ENCODE measurements at places on chromosomes 6 and 20.

DNA sequence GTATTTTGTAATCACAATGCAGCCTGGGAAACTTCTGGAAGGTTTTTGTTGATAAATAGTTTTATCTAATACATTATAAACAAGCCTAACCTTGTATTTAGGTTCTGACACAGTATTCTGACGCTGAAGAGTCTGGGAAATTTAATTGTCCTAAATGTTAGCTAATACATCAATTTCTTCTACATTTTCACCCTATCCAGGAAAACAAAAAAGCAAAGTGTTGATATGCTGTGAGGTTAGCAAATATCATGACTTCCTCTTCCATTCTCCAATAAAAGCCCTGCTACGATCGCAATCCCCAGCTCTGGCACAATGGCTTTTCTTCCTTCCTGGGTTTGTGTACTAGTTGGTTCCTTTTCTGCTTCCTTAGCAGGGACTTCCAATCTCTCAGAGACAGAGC, at the start of gene C6orf58:
TSS of gene C6orf58 (plus strand) at position 301 of the 400 bp plus-strand sequence. CDS start at position 313, 12 bp downstream.
- no peak for DNase-seq

GRCh38 chr20:7994809-7995208, 24.8 kb downstream of the TMX4 start:
- no peak for DNase-seq

GRCh38 chr6:139149383-139149782, 14.5 kb downstream of the HECA start:
- no peak for DNase-seq

DNA sequence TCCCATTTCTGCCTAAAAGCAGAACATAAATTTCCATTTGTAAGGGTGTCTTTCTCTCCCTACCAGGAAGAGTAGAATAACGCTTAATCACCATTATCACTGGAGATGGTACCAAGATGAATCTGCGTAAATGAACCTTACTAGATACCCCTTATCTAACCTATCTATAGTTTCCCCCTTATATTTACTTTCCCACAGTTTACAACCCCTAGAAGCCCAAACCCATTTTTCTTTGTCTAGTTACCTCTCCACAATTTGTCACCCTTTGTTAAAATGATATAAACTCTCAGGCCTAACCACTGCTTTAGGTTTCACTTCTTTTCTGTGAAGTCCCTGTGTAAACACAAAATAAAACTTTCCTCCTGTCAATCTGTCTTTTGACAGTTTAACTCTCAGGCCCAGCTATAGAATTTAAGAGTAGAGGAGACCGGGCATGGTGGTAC, 45.5 kb downstream of the PCNA start:
- DNase-seq: no peak

DNA sequence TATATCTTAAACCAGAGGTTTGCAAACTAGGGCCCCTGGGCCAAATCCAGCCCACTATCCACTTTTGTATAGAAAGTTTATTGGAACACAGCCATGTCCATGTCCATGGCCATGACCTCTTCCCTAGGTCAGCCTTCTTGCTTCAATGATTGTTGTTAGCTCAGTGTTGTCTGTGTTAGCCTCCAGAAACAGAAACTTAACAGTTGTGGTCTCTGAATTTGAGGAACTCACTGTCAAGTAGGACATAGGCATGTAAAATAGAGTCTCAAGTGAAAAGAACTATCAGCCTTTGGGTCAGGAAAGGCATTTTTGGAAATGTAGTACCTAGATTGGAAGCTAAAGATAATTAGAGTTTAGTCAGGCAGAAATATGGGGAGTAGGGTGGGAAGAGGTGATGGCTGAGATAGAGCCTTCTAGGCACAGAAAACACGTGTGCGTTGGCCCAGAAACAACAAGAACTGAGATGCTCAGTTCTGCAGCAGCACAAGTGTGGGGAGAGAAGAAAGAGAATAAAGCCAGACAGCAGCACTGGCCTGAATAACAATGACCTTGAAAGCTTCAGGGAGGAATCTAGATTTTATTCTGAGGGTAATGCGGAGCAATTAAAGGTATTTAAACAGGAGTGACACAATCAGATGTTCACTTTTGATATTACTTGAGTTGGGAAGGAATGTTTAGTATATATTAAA, 87.0 kb upstream of the OLIG3 start:
- no peak for DNase-seq

GRCh38 chr20:14913896-14914620, 576.6 kb upstream of the FLRT3 start:
- no peak for DNase-seq

DNA sequence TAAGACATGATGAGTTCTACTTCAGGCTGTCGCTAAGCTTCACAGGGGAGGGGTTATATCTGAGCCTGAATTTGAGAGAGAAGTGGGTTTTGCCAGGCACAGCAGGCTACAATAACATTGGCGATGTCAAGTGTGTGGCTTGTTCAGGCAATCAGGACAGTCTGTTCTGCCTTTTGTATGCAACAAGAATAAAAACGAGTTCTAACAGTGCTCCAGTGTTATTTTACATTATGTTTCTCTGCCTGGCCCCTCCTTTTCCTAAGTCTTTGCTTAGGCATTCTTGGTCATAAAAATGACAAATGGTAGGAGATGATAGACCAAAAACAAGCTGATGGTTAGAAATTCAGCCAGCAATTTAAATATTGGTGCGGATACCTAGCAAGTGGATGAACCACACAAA, 26.8 kb downstream of the PAQR8 start:
- no peak for DNase-seq

GRCh38 chr6:56637640-56638039, 5.0 kb downstream of the DST start:
- DNase-seq: no peak

DNA sequence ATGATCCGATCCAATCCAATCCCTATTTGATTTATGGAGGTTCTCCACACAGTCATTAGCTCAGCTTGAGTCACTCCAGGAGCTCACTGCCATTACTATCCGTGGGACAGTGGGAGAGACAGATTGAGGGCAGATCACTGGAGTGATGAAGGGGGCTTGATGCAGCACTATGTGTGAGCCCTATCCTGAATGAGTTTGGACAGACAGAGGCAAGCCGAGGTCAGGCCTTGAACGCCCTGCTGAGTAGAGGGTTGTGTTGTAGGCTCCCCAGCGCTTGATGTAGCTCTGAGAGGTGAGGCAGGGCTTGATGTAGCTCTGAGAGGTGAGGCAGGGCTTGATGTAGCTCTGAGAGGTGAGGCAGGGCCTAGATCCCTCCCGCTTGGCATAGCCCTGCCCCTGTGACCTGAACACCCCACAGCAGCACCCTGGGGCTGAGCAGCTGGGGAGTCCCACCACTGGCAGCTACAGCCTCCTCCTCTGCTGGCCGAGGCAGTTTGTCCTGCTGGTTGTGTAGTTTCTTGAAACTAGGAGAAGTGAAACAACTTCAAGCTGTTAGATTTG, 58.7 kb downstream of the ZFAND3 start:
- no peak for DNase-seq

DNA sequence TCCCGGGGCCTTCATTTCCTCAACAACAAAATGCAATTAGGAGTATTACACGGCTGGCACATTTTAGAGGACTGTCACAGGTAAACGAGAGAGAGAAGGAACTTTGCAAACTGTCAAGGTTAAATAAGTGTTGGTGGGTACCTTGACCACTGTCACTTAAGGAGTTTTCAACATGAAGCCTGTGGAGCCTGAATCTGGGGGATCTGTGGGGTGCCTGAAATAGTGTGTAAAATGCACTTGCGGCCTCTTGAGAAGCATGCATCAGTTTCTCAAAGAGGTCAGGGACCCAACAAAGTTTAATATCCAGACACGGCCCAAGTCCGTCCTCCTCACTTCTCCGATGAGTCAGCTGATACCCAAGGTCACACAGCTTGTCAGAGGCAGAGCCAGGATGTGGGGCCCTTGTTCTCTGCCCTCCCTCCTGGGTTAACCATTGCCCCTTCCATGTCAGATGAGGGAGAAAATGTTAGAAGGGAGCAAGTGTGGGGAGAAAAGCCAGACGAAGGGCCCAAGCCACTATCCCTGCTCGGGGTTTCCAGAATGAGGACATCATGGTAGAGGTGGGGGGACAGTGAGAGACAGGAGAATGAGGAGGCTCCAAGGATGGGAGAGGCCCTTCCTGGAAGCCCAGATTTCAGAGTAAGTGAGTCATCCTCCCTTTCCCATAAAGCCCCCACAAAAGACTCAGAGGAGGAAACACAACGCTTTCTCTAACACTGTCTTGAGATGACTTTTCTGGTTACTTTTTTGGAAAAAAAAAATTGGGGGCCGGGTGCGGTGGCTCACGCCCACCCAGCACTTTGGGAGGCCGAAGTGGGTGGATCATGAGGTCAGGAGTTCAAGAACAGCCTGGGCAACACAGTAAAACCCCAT, 42.2 kb downstream of the C6orf132 start:
- DNase-seq: no peak

DNA sequence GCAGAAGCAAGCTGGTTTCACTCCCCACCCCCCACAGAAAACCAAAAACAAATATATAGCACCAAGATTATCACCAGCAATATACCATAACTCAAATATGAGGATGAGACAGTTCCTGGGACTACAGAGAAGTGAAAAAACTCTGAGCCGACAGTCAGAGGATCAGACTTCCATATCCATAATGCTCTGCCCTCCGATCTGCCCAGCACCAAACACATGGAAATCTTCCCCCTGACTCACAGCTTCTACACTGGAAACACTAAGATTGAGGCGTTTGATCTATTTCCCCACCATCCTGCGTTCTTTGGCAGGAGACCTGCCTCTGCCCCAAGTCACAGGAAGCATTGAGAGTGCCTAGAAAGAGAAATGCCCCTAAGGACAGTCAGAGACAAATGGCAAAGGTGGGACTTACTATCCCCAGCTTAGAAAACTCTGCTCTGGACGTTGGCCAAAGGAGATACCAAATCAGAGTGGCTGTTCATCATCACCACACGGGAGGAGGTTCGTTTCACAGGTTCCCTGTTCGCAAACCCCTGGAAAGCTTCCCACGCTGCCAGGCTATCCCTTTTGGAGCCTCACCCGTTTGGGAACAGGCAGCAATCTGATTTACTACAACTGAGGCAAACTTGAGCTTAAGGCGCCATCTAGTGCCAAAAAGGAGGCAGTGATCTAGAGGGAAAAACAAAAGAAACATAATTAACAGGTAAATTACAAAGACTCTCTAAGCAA, 48.7 kb upstream of the SRSF6 start:
- peak; percentile 74 for DNase-seq

- DNase-seq: no peak
These were observed 12.0 kb upstream of the CCDC170 start for GRCh38 chr6:151481786-151482185.

DNA sequence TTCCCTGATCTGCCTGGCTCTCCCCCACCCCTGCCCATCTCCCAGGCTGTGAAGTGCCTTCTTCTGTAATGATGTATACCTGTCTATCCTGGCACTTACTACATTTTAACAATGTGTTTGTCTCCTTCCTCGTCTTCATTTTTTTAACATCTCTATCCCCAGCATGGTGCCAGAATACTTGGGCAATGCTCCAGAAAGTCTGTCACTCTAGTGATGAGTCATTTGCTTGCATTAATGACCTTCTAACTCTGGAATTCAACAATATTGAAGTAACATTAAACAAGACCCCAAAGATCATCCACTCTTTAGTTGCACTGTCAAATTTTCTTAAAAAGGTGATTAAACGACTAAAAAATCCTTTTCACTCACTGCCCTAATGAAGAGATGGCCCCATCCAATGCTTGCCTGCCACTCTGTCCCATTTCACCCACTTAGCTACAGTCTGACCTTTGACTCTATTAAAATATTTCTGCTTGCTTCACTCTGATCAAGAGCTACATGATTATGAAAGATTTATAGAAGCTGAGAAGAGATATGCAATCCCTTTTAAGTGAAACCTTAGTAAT, 7.7 kb upstream of the KLHL31 start:
- DNase-seq: no peak

GRCh38 chr6:56151609-56152224, 95.7 kb downstream of the COL21A1 start:
- DNase-seq: peak; percentile 7

GRCh38 chr6:56716229-56716628, 73.5 kb upstream of the DST start:
- DNase-seq: no peak

- DNase-seq: no peak
These were observed 62.5 kb upstream of the IYD start for GRCh38 chr6:150306290-150306689.

- DNase-seq: no peak
These were observed 268.2 kb upstream of the PRDM1 start for GRCh38 chr6:105817961-105818360.

GRCh38 chr6:55886185-55886836, 10.9 kb upstream of the BMP5 start:
- DNase-seq: no peak

DNA sequence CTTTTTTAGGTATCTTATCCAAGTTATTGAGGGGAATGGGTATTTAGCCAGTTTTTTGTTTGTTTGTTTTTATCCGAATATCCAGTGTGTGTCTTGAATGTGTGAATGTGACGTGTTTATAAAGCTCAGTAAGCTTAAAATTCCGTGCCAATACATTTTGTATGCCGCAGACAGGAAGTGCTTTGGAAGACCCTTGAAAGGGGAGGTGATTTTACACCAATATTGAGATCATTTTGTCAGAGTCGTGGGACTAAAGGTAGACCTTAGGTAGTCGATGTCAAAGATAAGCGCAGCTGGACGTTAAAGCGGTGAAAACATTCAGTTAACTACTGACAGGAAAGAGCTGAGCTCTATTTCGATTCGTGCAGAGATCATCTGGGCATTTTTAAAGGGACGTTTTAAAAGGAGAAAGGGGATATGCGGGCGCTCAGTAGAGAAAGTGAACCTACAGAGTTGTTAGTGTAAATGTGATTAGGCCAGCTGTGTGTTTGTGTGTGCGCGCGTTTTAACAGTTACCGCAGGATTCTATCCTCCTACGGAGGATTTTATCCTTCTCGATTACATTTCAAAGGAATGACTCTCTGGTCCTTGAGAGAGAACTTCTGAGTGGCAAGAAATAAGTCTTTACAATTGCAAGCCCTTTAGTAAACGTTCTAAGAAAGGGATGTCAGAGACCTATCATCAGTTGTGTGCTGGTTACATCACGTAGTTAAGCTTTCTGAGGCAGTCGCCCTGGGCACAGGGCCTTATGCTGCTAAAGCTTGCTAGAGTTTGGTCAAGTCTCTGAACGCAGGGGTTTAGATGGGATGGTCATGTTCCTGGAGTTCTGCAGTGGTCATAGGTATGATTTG, 625 bp upstream of the ECHDC1 start:
- DNase-seq: peak; percentile 29

GRCh38 chr6:132893772-132894490, 79.6 kb downstream of the RPS12 start:
- DNase-seq: no peak

DNA sequence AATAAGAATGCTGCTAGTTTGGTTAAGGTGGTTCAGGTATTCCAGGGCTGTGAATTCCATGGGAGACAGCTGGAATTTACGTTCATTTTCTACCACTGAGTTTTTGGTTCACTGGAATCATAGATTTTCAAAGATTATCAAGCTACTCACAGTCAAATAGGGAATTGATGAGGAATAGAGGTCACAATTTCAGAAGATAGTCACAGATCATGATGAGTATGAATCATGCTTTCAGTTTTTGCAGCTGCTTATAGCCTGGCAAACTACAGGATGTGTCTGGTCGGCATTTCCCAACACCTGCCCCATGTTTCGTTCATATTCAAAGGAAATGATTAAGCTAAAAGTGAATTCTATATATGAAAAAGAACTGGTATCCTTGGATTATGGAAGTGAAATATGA, 58.7 kb downstream of the BCKDHB start:
- no peak for DNase-seq

- peak; percentile 60 for DNase-seq
These were observed at the start of gene TAF4 for GRCh38 chr20:62065674-62066338. Gene TAF4 (minus strand): TSS chr20:62065881. CDS start chr20:62065810, 71 bp downstream.

GRCh38 chr6:132527791-132528190, 10.3 kb upstream of the TAAR9 start:
- no peak for DNase-seq
